Mammary microvascular endothelial cell (primary cell): ENCODE measurements at places on chromosomes 1 and 21. TPM values are rescaled to one million over a fixed set of nuclear protein-coding genes. Genes with fewer than 3 reads are reported as not detected.

The CHD5 gene
- total RNA-seq: not detected in 2 replicates

The CR1L gene
- 1.00 TPM in 1 of 2 replicates, not detected in the other for total RNA-seq

The ATP5PF gene
- total RNA-seq: 113 and 114 TPM in 2 replicates

The ARHGEF10L gene
- total RNA-seq: 0.47 and 1.5 TPM in 2 replicates

The MCOLN2 gene
- total RNA-seq: not detected in 2 replicates

The CD244 gene
- total RNA-seq: not detected in 2 replicates
